ENCODE measurements at places on chromosomes 7 and 10. TPM values are rescaled to one million over a fixed set of nuclear protein-coding genes. Genes with fewer than 3 reads are reported as not detected.

DNA sequence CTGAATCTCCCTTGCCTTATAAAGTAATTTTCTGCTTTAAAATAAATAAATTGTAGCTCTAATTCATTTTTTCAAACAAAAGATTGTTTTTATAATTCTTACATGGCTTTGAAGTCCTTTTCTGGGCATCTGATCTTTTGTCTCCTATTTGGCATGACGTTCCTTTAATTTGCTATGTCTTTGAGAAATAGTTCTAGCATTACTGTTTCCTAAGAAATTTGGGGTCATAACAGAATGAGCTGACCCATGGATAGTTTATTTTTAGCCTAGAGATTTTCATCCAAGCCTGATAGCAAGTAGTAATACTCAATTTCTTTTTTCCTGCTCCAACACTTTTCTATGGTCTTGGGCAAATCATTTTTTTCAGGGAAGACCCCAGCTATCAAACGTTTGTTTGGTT, 31.4 kb downstream of the CCDC71L start:
- DNase-seq, result no peak

DNA sequence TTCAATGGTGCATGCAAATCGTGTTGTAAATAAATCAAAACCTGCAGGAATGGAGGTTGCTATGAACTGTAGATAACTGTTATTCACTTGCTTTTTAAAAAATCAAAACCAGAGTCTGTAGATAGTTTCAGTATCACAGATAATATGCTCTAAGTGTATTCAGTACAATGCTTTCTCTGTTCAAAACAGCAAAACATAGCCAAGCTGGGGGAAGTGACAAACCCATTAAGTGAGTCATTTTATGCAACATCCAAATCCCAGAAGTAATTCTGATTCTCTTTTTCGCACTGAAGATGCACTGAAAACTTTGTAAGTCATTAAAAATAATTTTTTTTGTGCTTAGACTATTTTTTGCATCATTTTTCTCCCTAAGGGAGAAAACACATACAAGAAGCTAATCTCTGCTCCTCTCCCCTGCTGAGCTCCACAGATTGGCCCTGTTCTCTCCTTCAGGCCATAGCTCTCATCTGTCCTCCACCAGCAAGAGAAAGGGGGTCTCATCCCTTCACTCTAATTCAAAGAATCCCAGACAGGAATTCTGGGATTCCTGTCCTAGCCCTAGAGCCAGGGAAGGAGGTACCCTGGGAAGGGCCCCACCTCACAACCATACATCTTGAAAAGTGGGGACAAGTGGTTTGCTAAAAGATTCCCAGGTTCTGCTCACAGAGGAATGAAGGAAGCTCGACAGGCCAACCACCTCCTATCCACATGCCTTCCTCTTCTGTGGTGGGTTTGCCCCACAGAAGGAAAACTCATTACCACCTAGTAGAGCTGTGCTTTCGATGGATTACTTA, 4.9 kb downstream of the PRTFDC1 start:
- DNase-seq, result no peak

OR13A1 gene
- polyA plus RNA-seq, result not detected

FKBP6 gene
- polyA plus RNA-seq, result not detected

DNA sequence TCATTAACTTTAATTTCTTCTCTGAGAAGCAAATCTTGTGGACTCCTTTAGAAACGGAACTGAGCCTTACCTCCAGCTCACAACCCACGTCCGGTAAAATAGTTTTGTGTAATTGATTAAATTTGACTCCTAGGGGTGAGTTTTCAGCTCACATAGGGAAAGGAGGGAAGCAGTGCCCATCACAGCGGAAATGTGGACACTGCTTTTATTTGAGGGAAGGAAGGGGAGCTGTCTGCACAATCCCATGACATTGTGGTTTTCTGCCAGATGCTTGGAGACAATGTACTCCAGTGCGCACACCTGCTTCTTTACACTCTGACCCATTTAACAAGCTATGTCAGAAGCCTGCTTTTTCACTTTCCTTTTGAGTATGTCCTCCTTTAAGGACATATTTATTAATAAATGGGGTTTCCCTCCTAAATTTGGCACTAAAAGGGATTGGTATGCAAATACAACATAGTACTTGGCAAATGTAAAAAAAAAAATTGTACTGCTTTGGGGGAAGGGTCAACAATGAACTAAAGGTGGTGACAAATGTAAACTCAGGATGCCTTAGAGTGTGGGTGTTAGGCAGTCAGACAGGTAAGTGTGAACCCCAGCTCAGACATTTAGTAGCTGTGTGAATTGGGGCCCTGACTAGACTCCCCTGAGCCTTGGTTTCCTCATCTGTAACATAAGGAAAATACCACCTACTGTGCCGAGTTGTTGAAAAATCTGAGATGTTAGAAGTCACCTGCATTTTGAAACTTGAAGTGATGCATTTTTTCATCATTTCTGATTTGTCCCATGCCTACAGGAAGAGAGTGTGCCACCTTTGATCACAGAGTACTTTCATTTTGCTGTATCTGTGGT, 90.2 kb upstream of the KLF6 start:
- no peak for DNase-seq

GRCh38 chr7:129262324-129262723, 37.5 kb downstream of the AHCYL2 start:
- no peak for DNase-seq

GRCh38 chr10:74190494-74190893, 39.5 kb downstream of the ADK start:
- DNase-seq, result no peak

TSPAN13 gene
- polyA plus RNA-seq, result 16.1 TPM

GRCh38 chr7:41116817-41117216, 586.1 kb downstream of the INHBA start:
- DNase-seq, result no peak

GRCh38 chr7:135186841-135187253, 16.3 kb upstream of the CYREN start:
- no peak for DNase-seq

RBM33 gene
- 16.6 TPM for polyA plus RNA-seq

- peak; percentile 19 for DNase-seq
Measured at GRCh38 chr7:17680943-17681351, 259.3 kb downstream of the SNX13 start.

DNA sequence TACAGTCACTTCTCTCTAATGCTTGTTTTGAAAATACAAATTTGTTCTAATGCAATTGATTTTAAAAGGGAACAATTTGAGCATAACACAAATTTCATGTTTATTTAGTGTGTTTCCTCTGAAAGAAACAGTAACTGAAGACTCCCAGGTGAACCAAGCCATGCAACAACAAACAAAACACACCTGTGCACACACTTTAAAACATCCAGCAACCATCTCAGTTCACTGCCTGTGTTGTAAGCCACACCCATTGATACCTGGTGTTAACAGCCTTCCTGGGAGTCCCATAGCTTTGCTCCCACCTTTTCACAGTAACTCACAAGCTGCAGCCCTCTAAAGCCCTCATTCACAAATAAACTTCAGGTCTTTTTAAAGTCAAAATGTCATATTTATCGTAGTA, 89.3 kb downstream of the DOCK4 start:
- DNase-seq, result no peak

DNA sequence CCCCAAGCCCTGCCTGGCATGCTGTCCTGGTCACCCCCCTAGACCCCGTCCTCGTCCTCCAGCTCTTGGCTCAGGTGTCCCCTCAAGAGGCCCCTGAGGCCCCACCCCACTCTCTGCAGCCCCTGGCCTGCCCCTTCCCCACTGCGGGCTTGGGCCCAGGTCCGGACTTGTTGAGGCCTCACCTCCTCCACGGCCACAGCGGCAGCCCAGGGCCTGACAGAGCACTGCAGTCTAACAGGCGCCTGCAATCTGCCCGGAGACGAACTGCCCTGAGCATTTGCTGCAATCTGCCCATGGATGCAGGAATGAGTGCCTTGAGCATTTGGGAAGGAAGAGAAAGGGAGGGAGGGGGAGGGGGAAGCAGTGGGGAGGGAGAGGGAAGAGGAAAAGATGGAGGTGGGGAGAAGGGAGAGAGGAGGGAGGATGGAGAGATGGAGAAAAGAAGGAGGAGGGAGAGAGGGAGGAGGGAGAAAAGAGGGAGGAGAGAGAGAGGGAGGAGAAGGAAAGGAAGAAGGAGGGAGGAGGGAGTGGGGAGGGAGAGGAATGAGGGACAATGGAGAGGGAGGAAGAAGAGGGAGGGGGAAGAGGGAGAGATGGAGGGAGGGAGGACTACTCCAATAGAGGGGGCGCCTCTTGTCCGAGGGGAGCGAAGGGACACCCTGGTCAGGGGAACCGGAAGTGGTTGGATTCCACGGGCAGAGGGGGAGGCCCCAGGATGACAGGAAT, 73.9 kb downstream of the PDGFA start:
- DNase-seq, result peak; percentile 6

- DNase-seq, result peak; percentile 68
Measured at GRCh38 chr10:37710831-37711616, 146.4 kb downstream of the ZNF248 start.

GRCh38 chr7:30656006-30656957, 26.0 kb downstream of the CRHR2 start:
- no peak for DNase-seq

DNA sequence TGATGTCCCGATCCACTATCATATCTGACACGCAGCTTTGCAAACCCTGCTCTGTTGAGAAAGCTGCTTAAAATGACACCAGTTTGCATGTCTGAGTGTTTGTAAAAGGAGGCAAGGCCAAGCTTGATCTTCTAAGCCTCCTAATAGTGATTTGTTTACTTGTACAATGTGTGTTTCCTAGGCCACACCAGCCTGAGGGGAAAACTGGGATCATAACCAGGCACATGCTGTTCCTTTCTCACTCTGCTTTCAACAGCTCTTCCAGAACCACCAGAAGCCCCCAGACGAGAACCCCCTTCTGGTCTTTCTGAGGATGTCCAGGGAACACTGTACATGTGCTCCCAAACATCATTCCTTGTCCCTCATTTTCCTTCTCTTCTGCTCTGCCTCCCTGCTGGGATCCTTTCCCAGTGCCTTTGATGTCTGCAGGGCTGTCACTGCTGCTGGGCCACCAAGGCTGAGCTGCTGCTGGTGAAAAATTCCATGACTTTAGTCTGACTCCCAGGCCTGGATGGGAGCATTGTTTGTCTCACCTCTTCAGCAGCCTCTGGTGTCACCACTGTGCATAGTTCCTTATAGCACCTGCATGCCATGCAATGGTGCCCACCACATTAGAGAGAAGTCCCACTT, 4.0 kb upstream of the LGI1 start:
- no peak for DNase-seq

GRCh38 chr7:158110661-158111048, 477.0 kb downstream of the PTPRN2 start:
- no peak for DNase-seq

DNA sequence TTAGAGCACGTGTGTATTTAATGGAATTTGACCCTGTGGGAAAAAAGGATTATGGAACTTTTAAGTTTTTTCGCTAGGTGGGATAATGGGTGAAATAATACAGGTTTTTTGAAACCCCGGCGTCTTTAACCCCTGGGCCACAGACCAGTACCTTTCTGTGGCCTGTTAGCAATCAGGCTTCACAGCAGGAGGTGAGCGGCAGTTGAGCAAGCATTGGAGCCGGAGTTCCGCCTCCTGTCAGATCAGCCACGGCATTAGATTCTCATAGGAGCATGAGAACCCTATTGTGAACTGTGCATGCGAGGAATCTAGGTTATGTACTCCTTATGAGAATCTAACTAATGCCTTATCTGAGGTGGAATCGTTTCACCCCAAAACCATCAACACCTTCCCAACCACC, 28.6 kb downstream of the WAC start:
- no peak for DNase-seq

GRCh38 chr10:11097686-11098085, 80.0 kb downstream of the CELF2 start:
- DNase-seq, result no peak

- DNase-seq, result no peak
Measured at GRCh38 chr10:70223728-70224127, 9.5 kb downstream of the PPA1 start.

DNA sequence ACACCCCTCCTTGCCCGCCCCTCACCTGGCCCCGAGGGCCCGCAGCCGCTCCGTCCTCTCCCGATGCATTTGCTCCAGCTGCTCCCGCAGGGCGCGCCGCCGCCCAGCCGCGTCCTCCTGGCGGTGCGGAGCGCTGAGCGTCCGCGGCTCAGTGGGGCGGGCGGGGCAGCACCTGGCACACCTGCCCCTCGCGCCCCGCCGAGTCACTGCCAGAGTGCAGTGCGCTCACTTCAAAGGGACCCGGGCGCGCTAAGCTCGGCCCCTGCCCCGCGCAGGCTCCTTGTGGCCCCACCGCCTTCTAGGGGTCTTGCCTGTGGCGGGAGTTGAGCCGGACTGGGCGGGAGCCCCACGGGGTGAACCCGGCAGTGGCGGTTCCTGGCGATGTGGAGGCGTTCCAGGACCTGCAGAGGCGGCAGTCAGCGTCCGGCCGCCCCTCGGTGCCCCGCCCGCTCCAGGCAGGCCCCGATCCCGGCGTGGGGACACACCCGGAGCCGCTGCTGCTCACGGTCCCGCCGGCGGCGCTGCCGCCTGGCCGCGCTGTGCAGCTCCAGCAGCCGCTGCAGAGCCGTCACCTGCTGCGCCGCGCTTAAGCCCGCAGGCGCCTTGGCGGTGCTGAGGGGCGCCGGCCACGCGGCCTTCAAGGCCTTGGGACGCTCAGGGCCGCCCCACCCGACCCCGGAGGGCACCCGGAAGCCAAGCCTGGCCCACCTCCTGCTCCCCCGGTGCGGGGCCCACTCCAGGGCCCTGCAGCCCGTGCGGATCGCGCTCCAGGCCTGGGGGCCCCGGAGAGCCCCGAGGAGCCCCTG, 6.7 kb downstream of the ATP6V1F start:
- DNase-seq, result peak; percentile 82

CAMK1D gene
- 15.2 TPM for polyA plus RNA-seq

GDF2 gene
- 0.14 TPM for polyA plus RNA-seq

LYZL1 gene
- polyA plus RNA-seq, result not detected

GRCh38 chr10:6211671-6212635, 9.2 kb downstream of the PFKFB3 start:
- peak; percentile 81 for DNase-seq

- no peak for DNase-seq
Measured at GRCh38 chr7:85736085-85736484, 549.2 kb upstream of the SEMA3D start.

DNA sequence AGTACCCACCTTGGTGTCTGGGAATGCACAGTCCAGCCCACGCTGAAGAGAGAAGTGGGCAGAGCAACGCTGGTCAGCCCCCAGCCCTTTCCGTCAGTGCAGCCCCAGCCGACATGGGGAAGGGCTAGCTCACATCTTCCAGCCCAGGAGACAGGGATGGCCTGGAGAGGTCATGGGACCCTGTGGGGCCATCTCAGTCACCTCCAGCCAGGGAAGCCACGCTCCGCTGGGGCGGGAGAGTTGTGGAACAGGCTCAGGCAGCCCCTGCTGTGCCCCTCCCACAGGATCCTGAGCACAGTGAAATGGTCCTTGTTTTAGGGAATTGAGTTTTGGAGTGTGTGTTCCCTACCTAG, 85.1 kb downstream of the PAXIP1 start:
- no peak for DNase-seq

IQUB gene
- polyA plus RNA-seq, result 0.07 TPM

GRCh38 chr7:39816462-39817060, 133.5 kb upstream of the CDK13 start:
- DNase-seq, result no peak

DNA sequence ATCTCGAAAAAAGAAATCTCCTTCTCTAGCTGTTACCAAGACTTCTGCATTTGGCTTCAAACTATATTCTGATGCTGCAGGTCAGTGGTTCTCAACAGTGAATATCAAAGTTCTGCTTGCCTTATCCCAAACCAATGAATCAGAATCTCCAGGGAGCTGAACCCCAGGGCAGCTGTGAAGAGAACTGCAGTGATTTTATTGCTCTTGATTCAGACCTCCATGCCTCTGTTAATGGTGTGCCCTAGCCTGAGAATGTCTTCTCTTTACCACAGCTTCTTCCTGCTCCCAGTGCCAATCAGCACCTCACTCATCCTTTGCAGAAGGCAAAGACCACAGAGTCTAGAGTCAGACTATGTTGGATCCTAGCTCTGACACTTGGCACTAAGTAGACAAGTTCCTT, 46.2 kb upstream of the MRLN start:
- DNase-seq, result no peak

Data from right cardiac atrium (tissue), 5 donors.